ENCODE measurements at places on chromosomes 2 and 18. TPM values are rescaled to one million over a fixed set of nuclear protein-coding genes. Genes with fewer than 3 reads are reported as not detected.

CIB4 gene
- total RNA-seq, result not detected

ABHD3 gene
- total RNA-seq, result 21.9 TPM

- no peak for DNase-seq
Observed at GRCh38 chr2:11430729-11431128, 35.2 kb downstream of the E2F6 start.

- no peak for DNase-seq
Observed at GRCh38 chr2:112910219-112910618, 746 bp upstream of the IL37 start.

- DNase-seq, result no peak
Observed at GRCh38 chr2:84477886-84478285, 18.8 kb upstream of the SUCLG1 start.

DNA sequence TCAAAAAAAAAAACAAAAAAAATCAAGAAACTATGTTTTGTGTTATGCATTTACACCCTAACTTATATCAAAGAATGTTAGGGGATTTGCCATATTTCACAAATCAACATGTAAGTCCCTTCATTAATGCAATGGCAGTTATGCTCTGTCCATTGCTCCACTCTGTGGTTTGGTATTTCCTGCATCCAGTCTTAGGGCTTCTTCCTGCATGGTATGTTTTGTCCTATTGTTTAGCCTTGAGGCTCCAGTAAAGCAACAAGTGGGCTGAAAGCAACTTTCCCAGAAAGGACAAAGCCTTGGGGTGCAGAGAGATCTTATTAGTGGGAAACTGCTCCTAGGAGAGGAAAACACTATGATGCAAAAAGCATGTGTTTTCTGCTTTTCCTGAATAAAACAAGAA, 474.1 kb downstream of the IRS1 start:
- peak; percentile 42 for DNase-seq

DNA sequence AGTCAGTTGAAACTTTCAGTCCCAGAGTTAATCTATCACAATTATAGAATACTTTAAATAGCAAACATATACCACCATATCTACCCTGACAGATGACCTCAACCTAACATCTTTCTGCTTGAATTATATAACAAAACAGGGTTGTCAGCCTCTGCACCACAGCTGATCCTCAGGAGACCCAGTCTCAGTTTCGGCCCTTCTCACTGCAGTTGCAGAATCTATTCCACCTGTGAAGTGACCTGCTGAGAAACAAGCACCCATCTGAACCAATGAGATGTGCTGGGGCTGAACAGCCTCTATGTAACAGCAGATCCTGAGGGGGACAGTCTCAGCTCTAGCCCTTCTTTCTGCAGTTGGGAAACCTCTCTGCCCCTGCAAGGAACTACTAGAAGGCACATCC, 567.6 kb downstream of the KCNJ3 start:
- no peak for DNase-seq

GRCh38 chr18:22933966-22934423, 867 bp downstream of the RBBP8 start:
- no peak for DNase-seq

All from SK-MEL-5 (cell line).